ENCODE measurements at places on chromosomes 13 and 19.

DNA sequence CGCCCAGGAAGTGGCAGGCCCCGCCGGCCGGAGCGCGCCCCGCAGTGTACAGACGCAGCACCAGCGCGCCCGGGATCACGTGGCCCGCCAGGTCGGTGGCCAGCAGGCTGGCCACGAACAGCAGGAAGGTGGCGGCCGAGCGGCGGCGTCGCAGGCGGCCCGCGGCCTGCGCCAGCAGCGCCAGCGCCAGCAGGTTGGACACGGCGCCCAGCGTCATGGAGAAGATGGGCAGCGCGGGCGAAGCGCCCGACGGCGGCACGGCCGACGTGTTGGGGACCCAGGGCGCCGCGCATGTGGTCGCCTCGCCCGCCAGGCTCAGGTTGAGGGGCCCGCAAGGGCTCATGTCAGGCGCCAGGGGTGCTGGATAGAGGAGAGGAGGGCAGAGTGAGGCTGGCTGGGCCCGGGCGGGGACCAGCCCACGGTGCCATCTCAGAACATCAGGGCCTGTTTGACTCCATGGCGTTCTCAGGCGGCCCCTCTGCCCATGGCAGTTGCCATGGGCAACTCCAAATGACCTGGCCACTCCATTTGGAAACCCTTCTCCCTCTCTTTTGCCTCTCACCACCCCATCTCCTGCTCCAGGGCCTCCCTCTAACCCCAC lies 1.1 kb downstream of the PTGER1 start:
- no peak for DNase-seq

DNA sequence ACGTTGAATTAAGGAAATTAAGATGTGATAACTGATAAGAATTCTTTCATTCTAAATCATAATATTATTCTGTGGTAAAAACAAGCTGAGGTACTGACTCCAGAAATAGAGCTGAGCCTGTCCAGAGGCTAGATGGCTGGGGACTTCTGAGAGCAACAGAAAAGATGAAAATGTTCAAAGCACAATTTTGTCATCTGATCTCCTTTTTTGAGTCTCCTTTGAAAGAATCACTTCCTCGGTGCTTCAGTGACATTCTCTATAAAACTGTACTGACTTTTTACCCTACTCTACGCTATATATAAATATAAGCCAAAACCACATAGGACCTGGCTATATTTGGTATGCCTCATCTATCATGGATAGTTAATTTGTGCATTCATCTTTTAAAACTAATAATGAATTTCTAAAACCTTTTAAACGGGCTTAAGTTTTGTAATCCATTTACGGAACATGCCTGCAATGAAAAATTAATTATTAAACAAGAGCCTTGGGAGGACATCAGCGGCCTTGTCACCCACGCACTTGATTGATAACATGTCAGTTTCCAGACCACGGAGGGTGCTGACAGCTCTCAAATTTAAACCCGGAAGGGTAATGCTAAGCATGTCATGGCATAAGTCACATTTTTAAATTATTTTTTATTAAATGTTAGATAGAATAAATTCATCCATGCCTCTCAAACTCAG lies 235.5 kb downstream of the PCDH9 start:
- no peak for DNase-seq

GRCh38 chr13:47251771-47252170 lies 354.9 kb upstream of the HTR2A start:
- no peak for DNase-seq

DNA sequence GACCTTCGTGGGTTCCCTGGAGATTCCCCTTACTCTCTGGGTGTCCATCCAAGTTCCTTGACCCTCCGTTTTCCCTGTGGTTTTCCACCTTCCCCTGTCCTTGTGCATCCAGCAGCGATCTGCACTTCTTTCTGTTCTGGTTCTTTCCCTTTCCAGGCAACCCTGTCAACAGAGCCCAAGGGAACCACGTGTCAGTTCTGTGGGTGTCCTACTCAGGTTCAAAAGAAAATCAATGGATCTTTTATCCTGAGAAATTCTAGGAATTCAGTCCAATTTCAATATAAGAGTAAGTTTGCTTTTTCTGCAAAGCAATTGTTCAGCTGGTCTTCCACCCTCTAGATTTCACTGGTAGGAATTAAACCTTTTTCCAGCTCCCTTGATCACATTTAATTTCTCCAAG lies 1394.8 kb upstream of the SLC10A2 start:
- no peak for DNase-seq

GRCh38 chr13:72566526-72566925 lies 160.9 kb downstream of the MZT1 start:
- no peak for DNase-seq

DNA sequence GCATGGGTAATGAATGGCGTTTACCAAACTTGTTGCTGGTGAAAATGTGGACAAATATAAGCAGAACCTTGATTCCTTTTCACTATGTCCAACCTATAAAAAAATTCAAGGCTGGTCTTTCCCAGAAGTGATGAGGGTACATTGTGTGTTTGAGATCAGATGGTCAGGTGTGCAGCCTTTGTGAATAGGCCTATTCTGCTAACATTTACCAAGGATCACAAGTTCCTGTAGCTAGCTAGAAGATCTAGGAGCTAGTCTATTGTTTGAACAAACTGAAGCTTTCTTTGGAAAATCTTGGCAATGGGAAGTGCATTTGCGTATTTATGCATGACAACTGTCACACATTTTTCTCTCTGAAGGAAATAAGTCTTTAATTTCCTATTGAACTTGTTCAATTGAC lies 489.6 kb downstream of the KLF5 start:
- no peak for DNase-seq

GRCh38 chr13:41054212-41054877 lies 7.0 kb upstream of the WBP4 start:
- no peak for DNase-seq

GRCh38 chr19:46887240-46887782 lies 26.5 kb downstream of the ARHGAP35 start:
- no peak for DNase-seq

DNA sequence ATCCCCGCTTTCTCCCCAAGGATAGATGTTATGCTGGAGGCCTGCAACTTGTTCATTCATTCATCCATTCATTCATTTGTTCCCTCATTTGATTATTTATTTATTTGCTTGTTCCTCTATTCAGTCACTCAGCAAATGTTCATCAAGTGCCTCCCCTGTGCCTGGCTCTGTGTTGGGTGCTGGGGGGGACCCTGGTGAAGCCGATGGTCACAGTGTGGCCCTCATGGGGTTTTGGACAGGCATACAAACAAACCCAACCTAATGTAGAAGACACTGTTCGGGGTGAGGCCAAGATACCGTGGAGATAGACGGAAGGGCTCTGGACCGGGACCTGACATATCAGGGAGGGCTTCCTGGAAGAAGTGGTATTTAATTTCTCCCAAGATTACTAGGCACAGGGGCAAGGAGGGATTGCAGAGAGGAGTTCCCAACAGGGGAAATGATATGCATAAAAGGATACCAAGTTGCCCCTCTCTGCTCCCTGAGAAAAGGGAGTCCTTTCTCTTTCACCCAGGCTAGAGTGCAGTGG lies 58.1 kb downstream of the ZNF536 start:
- no peak for DNase-seq

GRCh38 chr13:112160558-112160957 lies 93.6 kb downstream of the SOX1 start:
- DNase-seq, result no peak

DNA sequence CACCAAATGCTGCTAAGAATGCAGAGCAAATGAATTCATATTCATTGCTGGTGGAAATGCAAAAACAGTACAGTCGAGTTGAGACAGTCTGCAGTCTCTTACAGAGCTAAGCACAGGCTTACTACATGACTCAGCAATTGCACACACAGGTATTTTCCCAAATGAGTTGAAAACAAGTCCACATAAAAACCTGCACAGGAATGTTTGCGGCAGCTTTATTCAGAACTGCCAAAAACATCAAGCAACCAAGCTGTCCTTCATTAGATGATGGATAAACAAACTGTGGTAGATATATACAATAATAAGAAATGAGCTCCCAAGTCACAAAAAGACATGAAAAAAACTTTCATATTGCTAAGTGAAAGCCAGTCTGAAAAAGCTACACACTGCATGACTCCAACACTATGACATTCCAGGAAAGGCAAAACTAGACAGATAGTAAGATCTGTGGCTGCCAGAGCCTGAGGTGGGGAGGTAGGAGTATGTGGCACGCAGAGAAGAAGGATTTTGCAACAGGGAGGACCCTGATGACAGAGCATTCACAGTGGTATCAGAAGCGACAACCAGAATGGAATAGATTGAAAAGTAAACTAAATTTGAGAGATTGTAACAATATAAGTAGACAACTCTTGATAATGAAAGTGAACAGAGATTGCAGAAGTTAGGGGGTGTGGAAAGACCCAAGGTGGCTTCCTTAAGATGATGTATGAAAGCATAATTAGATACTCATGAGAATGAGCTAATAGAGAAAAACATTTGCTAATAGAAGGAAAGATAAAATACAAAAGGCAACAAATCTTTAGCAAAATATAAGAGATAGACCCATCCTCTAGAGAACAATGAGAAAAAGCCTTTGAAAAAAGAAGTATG lies 52.7 kb downstream of the TSC22D1 start:
- no peak for DNase-seq

DNA sequence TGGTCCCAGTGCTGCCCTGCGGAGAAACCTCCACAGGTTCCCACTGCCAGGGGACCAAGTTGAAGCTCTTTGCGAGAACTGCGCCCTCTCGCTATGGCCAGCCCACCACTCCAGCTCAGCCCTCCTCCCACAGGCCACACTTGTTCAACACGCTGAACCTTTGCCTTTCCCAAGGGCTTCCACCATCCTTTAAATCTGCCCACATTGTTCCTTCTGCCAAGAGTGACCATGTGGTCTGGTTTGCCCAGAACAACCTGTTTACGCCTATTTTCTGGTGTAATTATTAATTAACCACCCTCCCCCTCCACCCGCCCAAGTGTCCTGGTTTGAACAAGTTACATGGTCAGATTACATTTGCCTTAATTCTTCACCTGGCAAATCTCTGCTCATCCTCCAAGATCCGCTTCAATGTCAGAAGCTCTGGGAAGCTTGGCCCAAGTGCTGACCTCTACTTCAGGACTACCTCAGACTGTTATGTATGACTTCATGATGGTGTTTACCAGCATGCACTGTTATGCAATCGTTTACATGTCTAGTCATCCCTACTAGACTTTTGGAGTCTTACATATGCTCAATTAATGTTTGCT lies 12.0 kb upstream of the USP12 start:
- no peak for DNase-seq

- no peak for DNase-seq
Measured at GRCh38 chr13:92547266-92547665, 679.3 kb upstream of the GPC6 start.

DNA sequence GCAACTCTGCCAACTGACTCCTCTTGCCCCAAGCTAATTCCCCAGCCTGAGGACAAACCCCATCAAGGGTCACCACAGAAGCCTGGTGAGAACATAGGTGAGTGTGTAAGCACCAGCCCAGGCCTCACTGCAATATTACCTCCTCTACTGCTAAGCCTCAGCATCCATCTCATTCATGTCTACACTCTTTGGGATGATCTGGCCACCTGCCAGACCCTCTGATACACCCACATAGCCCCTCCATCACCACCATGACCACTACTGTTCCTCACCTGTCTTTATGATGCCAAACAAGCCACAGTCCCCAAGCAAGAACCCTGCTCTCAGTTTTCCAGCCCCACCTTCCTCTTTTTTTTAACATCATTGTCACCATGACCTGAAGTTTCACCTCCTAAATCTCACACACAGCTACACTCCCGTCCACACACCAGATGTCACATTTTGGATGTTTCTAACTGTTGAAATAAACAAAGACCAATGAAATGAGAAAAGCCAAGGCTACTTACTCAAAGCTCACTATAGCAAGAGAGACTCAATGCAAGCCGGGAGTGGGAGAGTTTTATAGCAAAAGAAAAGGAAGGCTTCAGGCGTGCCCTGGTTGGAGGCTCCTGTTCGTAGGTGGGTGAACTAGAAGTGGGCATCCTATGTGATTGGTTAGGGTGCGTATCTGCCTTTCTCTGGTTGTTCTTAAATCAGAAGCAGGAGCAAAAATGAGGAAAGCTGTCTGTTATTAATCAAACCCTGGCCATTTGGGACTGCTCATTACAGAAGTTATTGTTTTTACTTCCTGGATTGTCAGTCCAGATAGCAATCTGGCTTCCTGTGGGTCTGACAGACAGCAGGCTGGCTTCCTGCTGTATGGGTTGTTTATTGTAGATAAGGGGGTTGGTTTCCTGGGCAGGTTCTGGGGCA lies 2.0 kb downstream of the ZNF792 start:
- no peak for DNase-seq

DNA sequence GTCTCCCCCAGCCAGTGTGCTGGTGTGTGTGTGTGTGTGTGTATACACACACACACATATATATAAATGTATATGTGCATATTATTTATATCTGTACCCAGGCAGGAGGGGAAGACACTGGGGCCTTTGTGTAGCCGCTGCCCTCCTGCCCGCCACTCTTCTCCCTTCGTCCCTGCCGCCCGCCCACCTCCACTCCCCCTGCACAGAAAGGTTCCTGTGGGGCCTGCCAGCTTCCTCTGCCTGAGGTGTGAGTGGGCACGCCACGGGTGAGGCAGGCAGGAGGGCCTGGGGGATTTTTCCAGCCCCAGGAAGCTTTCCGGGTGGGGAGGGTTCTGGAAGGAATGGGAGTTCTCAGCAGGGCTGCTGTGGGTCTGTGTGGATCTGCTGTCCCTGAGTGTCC lies 6.9 kb downstream of the IRF2BP1 start:
- DNase-seq, result no peak

DNA sequence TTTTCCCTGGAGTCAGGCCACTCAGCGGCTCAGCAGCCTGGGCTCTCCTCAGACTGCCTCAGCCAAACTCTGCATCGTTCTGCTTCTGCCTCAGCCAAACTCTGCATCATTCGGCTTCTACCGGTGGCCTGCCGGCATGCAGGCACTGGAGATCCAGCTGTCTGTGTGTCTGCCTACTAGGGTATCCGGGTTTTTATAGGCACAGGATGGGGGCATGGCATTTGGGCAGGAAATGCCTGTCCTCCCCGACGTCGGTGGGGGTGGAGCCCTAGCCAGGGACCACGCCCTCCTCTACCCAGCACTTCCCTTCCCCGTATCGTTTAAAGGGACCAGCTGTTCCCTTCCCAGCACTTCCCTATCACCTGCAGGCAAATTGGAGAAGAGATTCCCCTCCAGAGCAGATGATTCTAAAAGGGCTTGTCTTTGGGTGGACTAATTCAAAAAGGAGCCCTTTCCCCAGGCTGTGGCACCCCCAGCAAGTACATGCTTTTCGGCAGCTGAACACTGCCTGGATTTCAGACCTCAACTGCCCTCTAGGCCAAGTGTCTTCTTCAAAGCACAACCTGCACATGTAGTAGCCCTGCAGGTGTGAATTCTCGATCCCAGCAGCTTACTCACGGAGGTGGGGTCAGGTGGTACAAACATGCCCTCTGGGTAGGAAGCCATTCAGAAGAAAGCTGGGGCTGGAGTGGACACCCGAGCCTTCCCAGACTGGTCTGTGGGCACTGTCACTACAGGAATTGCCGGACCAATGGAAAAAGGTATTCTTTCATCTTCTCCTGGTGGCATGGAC lies 25.4 kb upstream of the GPR12 start:
- DNase-seq, result no peak

GRCh38 chr13:111354789-111355188 lies 34.3 kb downstream of the TEX29 start:
- no peak for DNase-seq

GRCh38 chr13:48231080-48231479 lies 1.9 kb upstream of the ITM2B start:
- DNase-seq, result no peak

Data from stimulated activated CD8-positive, alpha-beta memory T cell treated with anti-CD3 and anti-CD28 coated beads, Interleukin-7, amount 100 ng/mL, for 1 hour (primary cell).